Esophagus squamous epithelium (tissue), 5 donors: ENCODE measurements at places on chromosomes 16 and 17.

DNA sequence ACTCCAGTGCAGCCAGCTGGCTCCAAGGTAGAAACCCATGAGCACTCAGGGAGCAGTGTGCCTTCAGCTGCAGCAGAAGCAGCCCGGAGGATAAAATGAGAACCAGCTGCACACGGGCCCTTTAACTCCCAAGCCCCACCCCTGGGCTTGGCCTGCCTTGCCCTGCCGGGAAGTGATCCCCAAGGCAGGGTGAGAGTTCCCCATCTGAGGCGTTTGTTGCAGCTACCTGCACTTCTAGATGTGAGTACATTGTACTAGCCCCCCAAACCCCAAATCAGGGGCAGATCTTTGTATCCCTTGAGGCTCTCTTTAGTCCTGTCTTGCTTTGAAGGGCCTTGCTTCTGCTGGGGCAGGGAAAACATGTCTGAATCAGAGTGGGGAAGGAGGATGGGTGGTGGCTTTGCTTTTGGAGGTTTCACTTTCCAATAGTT, at the start of gene MVP:
MVP (plus strand) TSS at position 192 of the 431 bp plus-strand sequence. CDS start 10,088 bp downstream, outside the sequence.
- DNase-seq = no peak

DNA sequence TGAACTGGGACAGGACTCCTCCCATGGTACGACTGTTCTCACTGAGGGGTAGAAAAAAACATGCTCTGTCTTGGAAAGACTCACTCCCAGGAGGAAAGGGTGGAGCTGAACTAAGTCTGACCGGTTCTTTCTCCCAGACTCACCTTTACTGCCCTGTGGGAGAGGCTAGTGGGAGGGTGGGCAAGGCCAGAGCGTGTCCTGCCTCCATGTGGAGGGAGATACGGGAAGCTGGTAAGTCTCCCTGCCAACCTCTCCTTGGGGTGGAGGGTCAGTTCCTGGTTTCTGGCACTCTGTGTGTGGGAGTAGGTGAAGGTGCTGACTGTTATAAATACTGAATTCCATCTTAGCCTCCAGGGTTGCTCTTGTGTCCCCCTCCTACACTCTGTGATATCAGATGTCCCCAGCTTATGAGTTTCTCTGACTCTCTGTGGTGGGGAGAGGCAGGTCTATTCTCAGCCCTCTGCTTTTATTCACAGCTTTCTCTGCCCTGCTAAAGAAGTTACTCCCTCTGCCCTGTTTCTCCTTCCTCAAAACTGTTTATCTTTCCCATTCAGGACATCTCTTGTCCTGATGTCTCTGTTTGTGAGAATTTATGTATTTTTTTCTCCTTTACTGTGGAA, 26.9 kb upstream of the FAM20A start:
- no peak for DNase-seq

DNA sequence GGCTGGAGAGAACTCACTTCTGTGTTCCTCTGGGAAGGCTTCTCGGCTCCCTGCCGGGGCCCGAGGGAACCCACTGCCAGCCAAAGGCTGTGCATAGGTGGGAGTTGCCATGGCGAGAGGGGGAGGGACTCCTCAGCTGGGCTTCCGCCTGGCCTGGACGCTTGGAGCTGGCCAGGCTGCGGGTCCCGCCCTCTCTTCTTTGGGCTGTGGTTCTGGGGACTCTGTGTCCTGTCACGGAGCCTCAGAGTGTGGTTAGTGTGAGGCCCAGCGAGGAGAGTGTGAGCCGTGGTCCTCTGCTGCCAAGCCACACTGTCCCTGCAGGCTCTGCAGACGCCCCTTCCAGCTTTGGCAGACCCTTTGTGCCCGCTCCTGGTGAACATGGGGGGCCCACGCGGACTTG, 123.1 kb downstream of the OR1D5 start:
- no peak for DNase-seq

DNA sequence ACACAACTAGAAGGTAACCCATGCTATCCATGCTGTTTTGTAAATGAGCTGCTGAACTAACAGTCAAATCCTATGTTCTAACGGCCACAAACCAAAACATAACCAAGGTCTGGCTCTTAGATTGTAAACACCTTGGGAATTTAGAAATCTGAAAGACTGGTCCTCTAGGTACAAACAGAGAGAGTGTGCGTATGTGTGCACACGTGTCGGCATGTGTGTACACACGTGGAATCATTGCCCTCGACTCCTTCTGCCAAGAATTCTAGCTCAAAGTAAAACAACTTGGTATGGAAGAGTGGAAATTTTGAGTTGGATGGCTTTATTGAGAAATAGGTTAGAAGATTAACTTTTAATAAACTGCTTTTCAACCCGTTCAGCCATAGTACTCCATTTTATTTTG, 18.1 kb upstream of the GHDC start:
- DNase-seq = no peak

GRCh38 chr17:80687839-80688238, 143.2 kb downstream of the RPTOR start:
- DNase-seq = no peak

GRCh38 chr16:82864332-82865040, 237.7 kb downstream of the CDH13 start:
- no peak for DNase-seq

DNA sequence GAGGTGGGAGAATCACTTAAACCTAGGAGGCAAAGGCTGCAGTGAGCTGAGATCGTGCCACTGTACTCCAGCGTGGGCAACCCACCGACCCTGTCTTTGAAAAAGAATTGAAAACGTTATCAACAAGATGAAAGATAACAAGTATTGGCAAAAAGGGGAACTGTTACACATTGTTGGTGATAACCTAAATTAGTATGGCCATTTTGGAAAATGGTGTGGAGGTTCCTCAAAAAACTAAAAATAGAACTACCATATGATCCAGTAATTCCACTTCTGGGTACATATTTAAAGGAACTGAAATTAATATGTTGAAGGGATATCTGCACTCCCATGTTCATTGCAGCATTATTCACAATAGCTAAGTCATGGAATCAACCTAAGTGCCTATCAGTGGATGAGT, 61.0 kb downstream of the ABHD15 start:
- no peak for DNase-seq

GRCh38 chr16:30668393-30668792, 10.2 kb downstream of the FBRS start:
- no peak for DNase-seq

GRCh38 chr17:81707725-81708646, 4.1 kb upstream of the SLC25A10 start:
- no peak for DNase-seq

GRCh38 chr16:1495211-1495888, 2.2 kb downstream of the TELO2 start:
- DNase-seq = no peak

- no peak for DNase-seq
These were observed 2.7 kb downstream of the C16orf89 start for GRCh38 chr16:5062790-5063765.

DNA sequence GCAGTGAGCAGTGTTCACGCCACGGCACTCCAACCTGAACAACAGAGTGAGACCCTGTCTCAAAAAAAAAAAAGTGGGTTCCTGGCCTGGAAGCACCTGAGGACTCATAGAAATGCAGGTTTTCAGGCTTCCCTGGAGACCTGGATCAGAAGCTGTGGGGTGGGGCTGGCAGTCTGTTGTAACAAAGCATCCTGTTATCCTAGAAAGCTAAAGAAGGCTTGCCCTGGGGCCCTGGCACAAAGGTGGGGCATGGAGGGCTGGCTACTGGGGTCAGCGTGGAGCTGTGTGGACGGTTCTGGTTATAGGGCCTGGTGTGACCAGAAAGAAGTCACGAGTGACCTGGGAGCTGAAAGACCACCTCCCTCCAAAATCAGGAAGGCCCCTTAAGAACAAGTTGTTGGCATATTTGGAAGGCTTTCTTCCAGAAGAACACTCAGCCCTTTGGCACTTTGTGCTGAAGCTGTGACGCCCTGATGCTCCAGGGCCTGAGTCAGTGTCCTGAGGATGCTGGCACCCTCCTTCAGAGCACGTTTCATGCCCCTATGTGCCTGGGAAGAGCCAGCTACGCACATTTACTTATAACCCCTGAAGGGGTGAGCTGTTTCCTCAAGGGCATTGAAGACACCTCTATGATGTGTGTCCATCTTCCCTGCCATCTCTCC, 6.2 kb downstream of the CRISPLD2 start:
- no peak for DNase-seq

DNA sequence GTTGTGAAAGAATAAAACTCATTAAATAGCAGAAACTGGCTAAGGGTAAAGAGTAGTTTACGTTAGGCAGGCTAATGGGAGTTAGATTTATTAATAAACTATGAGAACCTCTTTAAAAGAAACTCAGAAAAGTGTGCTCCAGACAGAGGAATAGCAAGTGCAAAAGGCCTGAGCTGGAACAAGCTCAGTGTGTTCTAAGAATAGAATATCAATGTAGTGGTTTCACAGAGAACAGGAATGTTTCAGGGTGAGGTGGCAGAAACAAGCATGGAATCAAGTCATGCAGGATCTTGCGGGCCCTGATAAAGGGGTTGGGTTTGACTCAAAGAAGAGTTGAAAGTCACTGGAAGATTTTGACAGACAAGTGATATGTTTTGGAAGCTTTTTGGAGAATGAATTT, 164.0 kb upstream of the HS3ST3A1 start:
- DNase-seq = no peak

- no peak for DNase-seq
These were observed 74.8 kb upstream of the SMURF2 start for GRCh38 chr17:64736804-64737492.

DNA sequence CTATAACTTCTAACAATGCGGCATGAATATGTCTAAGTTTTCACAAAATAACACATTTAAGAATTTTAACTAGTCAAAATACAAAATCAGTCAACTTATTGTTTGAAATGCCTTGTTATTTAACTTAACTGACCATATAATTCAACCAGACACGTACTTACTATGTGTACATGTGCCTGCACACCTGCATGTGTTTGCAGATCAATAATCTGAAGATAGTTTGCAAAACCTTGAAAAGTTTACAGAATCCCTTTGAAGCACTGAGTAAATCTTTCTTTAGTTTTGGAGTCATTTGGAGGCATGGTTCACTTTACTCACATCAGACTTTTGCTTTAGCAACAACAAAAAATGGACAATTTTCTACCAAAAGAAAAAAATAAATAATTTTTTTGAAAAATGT, 363.8 kb downstream of the PMP22 start:
- no peak for DNase-seq

GRCh38 chr17:20210614-20211013, 201.5 kb downstream of the SPECC1 start:
- no peak for DNase-seq

DNA sequence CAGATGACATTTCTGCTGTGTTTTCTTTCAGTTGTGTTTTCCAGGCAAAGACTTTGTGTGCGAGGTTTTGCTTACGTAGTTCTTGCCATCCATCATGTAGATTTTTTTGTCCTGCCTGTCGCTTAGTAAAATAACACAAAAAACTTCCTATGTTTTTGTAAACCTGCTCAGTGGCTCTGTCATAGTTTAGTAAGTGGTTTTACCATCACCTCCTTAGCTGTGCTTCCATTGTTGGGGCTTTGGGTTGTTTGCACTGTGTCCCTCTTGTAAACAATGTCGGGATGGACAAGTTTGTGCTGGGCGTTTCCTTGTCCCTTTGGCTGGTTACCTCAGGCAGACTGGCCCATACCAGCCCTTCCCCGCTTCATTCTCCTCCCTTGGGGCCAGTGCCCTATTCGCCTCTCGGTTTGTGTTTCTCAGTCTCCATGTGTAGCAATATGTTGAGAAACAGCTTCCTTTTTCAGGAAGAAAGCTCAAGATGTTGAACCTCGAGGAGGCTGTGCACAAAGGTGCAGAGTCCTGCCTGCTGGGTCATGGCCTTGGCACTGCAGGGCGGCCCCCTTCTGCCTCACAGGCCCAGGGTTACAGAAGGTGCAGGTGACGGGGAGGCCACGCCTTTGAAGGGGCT, 74.6 kb downstream of the KSR1 start:
- DNase-seq = no peak

GRCh38 chr16:84822990-84823389, 3.2 kb downstream of the CRISPLD2 start:
- DNase-seq = no peak

- no peak for DNase-seq
These were observed 35.6 kb downstream of the ZFHX3 start for GRCh38 chr16:73012341-73012740.
